Stimulated activated CD8-positive, alpha-beta memory T cell treated with anti-CD3 and anti-CD28 coated beads, Interleukin-15, amount 100 ng/mL, for 24 hours (primary cell): ENCODE measurements at places on chromosomes 3 and 15.

- no peak for DNase-seq
Observed at GRCh38 chr15:79952329-79952728, 18.7 kb downstream of the BCL2A1 start.

DNA sequence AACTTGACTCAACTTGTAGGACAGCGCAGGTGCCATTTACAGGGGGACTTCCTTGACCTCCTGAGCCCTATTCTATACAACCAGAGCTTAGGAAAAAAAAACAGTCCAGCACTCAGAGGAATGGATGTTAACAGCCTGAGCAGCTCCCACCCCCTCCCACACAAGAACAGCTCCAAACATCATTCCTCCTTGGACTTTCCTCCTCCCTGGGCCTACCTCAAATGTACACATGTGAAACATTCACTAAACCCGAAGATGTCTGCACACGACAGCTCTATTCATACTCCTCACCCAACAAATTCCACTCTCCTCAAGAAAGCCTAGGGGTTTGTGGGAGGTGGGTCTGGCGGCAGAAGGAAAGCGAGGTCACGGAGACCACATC lies 503 bp upstream of the ATRIP start:
- no peak for DNase-seq

DNA sequence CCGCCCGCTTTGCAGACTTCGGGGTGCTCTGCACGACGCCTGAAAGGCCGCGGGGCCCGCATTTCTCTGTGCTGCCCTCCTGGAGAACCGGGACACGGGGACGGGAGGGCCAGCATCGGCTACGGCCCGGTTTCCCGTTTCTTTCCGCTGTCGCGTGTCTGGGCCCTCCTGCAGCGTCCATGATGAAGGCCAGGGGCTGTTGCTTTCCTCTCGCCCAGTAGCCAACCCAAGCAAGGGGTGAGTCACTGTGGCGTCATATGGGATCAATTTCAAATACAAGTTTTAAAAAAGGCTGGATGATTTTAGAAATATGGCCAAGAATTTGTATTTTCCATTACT lies 435 bp downstream of the SLC35G2 start:
- DNase-seq = no peak

DNA sequence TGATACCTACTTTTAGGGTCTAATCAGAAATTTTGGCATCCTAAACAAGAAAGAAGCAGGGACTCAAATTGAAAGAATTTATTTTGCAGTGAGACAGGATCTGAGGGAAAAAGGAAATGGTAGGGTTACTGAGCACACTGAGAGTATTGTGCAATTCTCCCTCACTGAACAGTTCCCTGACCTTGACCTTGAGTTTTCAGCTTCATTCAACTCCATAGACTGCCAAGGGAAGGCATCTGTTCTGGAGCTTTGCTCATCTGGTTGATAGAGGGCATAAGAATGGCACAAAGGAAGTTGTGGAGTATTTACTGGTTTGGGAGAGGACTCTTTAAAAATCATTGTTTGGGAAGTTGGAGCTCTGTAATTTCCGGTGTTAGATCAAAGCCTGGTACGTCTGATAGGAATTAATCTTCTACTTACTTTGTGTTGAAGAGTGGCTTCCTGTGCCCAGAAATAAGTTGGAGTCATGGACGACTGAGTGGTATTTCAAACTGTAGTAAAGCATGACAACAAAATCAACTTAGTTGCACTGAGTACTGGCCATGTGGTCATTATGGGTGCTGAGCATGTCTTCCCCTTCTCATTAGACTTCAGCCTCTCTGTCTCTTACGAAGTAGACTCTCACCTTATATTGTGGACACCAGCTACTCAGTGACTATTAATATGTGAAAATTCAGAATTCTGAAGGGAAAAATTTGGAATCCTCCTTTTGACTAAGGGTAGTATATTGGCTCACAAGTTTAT lies 40.8 kb downstream of the CLDN1 start:
- no peak for DNase-seq

- DNase-seq = no peak
Observed at GRCh38 chr3:63400246-63400860, 122.2 kb downstream of the SYNPR start.

- DNase-seq = no peak
Observed at GRCh38 chr3:77328690-77329089, 288.8 kb downstream of the ROBO2 start.

GRCh38 chr3:189278221-189278620 lies 106.5 kb downstream of the TPRG1 start:
- no peak for DNase-seq
